ENCODE measurements at places on chromosomes 7 and 10.
A peak's percentile ranks its signal among the peaks of the same experiment; 100 is the strongest.

DNA sequence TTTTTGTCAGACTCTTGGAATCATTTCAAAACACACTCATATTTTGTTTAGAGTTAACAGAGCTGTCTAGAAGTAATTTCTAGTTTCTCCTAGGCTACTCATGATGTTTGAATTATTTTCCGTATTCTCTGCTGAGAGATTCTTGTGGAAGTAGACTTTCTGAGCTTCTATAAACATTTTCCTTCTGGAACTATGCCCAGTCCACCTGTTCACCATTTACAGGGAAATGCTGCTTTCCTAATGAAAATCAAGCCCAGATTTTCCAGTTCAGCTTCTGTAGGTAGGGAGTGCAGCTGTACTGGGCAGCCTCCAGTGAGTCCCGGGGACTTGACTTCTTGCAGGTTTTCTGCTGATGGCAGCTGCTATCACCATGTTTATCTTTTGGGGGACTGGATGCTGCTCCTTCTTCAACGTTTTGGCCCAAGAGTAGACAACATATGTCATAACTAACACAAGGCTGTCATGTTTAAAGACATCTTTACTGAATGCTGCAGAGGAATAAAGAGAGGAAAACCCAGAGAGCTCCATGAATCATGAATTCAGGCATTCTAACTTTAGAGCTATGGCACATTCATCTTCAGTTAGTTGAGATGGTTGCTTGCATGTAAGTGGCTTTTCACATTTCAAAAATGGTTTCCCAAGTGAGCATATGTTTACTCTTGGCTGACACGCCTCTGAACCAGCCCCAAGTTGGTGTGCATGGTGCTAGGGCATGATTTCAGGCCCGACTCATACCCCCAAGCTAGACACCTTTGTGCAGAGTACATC lies 85.6 kb downstream of the SDK1 start:
- DNase-seq, result no peak

- peak; percentile 40 for DNase-seq
Observed at GRCh38 chr7:91098566-91098965, 165.7 kb upstream of the FZD1 start.

GRCh38 chr10:33434933-33435332 lies 100.5 kb upstream of the NRP1 start:
- no peak for DNase-seq

DNA sequence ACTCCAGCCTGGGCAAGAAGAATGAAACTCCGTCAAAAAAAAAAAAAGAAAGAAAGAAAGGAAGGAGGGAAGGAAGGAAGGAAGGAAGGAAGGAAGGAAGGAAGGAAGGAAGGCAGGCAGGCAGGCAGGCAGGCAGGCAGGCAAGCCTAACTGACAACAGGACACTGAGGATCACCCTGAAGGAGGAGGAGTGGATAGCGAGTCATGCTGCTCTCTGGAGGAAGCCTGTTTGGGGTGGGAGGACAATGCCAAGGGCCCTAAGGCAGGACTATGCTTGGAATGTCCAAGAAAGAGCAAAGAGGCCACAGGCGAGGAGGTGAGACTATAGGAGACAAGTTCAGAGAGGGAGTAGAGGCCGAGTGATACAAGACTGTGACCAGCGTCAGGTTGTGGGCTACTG lies 107.0 kb upstream of the PARD3 start:
- DNase-seq, result peak; percentile 54

DNA sequence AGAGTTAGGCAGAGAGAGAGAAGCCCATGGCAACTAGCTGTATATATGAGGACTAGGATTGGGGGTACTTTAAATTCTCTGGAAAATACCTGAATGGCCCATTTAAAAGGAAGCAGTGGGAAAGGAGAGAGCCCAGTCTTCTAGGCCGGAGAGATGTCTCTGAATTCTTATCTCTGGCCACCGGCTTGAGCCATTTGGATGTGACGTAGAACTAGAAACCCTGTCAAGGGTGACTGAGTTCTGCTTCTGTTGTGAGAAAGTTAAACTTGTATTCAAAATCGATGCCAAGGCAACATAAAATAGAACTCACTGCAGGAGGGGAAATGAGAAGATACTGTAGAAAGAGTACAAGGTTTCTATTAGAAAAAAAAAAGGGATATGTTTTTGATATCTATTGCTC lies 6.3 kb upstream of the GSTK1 start:
- no peak for DNase-seq

- DNase-seq, result no peak
Observed at GRCh38 chr7:6536262-6537260, 14.7 kb downstream of the GRID2IP start.

- DNase-seq, result no peak
Observed at GRCh38 chr7:133016604-133017003, 65.3 kb downstream of the CHCHD3 start.

DNA sequence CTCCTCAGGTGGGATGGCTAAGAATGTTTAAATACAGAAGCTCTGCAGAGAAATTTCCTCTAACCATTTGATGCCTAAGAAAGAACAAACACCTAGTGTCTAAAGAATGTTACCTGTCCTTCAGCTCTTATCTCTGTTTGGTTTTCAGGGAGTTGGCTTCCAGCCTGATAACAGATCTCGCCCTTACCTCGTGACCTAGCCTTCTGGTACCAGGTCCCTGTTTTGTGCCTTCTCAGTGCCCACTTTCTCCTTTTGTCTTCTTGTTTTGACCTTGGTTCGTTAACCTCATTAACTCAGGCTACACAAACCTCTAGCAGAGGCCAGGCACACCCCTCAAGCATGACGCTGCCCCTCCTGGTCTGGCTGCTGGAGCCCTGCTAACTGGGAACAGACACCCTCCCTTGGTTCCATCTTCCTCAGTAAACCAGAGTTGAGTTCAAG lies 16.1 kb upstream of the RAB11FIP2 start:
- DNase-seq, result no peak

Measured in NCI-H226 (cell line).